ENCODE measurements at places on chromosomes 5 and 9.

DNA sequence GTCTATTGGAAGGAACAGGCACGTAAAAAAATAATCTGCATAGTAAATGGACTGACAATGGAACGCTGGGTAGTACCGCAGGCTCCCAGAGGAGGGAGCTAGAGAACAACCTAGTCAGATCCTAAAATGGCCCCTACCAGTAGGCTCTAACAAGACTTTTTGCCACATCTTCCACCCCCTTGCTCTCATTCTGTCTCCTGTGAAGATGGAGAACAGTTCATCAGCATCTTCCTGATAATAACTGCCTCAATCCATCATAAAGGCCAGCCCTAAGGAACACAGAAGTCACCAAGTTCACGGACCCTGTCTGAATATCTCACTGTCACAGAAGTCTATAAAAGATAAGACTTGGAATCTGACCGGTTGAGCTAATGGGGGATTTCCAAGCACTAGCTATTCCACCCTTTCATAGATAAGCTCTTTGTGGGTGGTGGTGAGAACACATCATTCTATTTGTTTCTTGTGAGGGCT lies 133.4 kb downstream of the SLC1A3 start:
- peak; percentile 69 for DNase-seq

DNA sequence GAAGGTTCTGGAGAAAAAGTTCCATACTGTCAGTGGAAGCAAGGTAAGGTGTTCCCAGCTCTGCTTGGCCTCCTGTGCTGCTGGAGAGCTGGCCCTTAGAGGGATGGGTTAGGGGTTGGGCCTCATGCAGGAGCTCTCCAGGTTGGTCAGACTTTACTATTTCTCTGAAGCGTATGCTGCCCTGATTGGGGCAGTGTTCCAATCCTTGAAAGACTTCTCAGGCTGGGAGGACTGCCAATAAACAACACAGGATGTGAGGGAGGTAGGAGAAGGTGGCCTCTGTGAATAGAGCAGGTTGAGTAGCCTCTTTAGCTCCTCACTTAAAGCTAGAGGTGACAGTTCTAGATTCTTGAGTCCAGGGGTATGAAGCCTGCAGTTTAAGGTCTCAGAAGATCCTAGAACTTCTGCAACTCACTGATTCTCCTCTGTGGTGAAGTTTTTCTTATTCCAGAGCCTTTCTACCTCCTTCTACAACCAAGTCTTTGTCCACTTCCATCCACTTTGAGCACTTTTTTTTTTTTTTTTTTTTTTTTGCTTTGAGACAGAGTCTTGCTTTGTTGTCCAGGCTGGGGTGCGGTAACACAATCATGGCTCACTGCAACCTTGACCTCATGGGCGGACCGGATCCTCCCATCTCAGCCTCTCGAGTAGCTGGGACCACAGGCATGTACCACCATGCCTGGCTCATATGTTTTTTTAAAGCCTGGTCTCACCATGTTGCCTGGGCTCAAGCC lies 3.0 kb downstream of the HNRNPAB start:
- no peak for DNase-seq

- DNase-seq = no peak
These were observed 1021.2 kb downstream of the NR2F1-AS1 start for GRCh38 chr5:92559781-92560180.

- no peak for DNase-seq
These were observed 4.4 kb downstream of the SNX18 start for GRCh38 chr5:54521856-54522479.

DNA sequence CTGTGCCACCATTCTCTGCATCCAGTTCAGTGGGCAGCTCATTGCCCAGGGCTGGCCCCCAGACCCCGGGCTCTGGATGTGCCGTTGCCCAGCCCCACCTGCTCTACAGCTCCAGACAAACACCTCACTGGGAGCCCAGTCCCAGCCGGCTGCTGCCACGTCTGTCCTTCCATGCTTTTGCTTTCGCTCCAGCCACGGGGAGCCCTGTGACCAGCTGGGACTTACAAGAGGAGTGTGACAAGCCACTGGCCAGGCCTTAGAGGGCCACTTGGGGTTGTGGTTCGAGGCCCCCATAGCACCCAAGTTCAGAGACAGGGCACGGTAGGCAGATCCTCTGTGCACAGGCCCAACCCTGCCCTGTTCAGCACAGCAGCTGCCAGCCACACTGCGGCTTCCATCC lies 142.0 kb downstream of the ADAMTS2 start:
- DNase-seq = no peak

DNA sequence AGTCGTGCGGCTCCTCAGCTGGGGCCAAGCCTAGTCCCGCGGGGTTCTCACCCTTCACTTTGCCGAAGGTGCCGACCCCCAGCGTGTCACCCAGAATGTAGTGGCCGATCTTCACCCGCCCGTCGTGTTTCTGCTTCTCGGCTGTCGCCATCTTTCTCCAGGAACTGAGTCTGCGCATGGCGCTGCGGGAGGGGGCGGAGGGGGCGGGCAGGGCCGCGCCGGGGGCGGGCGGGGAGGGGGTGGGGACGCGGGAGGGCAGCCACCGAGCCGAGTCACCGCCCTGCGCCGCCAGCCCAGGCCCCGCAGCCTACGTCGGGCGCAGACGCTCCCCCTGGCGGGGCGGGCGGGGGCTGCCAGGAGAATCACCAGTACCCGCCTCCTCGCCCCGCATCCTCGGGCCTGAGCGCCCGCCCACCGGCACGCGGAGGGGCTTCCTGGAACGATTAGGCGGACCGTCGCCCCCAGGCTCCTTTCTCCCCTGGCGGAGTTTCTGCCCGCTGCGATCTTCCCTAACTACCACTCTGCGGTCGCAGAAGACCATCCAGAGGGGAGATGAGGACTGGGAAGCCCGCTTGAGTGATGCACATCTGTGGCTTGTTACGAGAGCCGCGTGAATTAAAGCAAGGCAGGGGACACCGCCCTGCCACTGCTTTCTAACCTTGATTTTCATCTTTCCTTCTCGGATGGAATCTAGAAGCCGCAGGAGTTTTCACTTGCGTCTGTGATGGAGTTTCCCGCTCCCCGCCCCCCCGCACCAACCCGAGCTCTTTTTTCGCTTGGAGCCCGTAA lies at the start of gene PRKAA1:
PRKAA1 (minus strand) TSS at position 363 of the 789 bp plus-strand sequence; CDS start at position 178, 185 bp downstream.
- peak; percentile 95 for DNase-seq

DNA sequence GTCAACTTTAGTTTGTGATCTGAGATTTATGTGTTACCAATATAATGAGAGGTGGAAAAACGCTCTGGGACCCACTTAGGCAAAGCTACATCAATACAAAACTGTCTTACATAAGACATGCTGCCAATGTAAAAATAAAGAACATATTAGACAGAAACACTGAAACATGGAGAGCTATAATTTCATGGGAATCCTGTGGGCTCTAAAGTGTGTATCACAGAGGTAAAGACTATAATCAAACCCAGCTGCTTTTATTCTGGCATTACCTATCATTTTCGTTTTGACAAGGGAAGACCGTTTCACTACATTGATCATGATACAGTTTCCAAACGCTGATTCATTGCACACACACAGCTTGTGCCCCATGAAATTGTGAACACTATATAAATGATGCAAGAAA lies 400.5 kb upstream of the TUSC1 start:
- no peak for DNase-seq

DNA sequence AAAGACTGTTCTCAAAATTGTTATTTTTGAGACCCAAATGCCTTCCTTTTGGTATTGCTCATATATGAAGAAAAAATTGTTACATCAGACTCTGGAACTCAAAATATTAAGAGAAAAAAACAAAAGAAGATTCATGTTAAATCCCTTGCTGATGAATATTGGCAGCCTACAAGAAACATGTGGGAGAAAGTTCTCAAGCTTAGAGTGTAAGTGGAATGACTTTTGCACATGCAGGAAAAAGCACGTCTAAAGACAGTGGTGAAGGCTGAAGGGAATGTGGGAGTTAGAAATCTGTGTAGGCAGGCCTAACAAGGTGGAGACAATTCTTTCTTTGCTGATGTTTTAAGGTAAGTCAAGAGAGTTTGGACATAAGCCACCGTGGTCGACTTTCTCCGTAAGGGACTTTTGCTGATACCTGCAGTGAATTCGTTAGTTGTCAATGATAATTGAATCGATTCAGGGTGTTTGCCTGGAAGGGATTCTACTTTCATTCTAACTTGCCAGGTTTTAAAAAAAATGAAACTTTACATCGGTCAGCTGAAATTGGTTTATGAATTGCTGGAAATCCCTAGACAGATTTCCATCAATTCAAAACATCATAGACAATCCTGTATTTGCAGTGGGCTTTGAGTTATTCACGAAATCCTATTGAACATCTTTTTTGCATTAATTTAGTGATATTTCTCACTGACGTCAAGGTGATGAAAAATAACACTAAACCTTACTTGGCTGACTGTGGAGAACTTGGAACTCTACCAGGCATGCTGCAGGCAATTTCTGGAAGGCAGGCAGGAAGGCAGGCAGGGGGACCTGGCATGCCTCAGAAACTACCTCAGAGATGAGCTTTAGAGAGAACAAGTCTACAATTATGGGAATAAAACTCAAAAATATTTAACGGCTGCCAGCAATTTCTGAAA lies 359.1 kb upstream of the ADAMTSL1 start:
- DNase-seq = peak; percentile 79

- DNase-seq = no peak
These were observed 2.8 kb downstream of the SLC27A4 start for GRCh38 chr9:128342971-128343680.

DNA sequence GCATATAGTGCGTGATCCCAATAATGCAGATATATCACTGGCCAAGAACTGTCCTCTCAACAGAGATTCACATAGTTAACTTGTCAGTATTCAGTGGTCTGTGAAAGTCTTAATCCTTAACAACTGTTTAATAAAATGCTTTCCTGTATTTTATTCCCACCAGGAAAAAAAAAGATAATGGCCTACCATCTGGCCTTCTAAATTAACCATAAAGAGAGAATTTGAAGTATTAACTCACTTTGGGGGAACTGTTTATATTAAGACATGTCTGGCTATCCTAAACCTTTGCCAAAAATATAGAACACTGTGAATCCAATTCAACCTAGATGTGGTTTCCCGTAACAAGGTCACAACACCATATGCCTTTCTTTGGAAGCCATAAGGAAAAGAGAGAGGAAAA lies 818 bp upstream of the FREM1 start:
- DNase-seq = no peak

GRCh38 chr5:79417495-79417894 lies 96.4 kb downstream of the HOMER1 start:
- no peak for DNase-seq

DNA sequence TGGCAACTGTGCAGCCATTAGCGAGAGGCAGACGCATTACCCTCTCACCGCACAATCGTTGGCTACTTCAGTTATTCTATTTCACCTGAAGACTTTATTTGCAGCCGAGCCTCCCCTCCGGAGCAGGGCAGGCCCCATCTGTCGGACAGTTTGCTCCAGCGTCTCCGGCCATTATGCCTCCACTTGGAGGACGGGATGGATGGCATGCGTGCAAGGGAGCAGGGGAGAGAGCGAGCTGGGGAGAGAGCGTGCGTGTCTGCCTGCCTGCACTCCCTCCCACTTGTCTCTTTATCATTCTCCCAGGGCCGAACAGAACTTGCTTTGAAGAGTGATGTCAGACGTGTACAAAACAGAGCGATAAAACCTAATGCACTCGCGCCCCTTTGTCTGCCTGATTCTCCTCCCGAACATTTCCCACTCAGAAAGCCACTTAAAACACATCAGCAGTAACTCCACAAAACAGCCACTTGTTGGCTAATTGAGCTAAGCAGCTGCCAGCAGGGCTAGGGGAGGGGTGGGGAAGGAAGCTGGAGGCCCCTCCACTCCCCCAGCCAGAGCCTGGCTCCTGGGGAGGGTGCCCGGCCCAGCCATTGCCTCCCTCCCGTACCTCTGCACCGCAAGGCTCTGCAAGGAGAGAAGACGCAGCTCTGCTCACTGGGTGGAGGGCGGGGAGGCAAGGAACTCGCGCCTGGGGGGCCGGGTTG lies 43.4 kb upstream of the FUBP3 start:
- no peak for DNase-seq

DNA sequence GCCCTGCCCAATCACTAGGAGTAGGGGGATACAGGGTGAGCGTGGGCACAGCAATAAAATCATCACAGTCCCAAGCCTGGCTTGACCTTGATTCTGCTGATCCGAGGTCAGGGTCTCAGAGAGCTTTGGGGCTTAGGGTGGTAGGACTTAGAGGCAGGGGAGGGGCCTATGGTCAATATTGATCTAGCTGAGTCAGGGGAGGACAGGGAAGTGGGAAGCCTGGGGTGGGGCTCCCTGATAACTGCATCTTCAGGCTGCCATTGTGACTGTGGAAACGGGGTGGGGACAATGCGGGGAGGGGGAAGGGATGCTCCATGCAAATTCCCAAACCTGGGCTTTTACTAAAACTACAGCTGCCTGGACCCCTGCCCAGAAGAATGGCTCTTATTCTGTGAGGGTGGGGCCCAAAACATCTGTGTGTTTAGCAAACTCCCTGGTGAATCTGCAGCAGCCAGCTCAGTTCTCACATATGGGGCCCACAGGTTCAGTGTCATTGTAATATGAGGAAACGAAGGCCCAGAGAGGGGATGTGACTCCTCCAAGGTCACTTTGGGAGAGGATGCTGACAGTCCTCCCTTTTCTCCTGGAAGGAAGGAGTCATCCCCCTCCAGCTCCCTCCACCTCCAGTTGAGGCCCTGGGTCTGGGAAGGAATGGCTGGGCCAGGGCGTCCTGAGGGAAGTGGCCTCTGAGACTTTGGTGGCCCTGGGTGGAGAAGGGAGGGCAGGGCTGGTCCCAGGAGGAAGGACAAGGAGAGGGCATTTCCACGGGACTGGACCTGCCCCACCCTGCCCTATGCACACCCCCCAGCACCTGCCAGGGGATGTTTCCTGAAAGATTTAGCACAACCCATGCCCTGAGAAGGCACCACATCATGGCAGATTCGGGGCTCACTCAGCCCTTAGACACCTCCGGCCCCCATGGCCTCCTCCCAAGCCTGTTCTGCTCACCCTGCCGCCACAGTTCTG lies 26.4 kb downstream of the SLC6A7 start:
- DNase-seq = peak; percentile 87

DNA sequence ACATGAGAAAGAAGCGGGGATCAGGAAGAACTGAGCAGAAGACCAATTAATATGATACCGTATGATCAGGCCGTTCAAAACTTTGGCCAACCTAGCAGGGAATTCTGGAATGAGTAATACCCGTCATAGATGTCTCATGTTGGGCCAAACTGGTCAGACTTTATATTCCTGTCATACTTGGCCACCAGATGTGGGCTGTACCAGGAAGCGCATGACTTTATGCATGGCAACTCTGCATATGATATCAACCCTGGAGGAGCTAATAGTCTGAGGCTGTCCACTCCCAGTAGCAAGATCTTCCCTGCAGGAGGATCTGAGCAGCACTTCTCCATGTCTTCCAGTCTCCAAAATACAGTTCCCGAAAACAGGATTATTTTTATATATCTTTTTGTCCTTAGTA lies 68.5 kb upstream of the NAA35 start:
- no peak for DNase-seq

DNA sequence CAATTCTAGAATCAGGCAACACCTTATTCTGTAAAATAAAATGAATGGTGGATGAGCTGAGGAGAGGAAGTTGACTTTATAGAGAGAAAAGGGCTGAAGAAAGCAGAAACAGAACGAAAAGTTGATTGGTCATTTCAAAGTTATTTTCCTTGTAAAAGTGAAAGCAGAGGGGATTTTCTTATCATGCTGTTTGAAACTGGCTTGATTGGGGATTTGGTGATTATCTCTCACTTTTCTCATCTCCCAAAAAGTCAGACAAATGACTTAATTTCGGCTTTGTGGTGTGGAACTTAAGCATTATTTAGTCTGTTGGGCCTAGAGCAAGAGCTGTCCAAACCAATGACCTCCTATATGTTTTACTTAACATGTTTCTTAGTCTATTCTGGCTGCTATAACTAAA lies 60.5 kb upstream of the ITGA2 start:
- no peak for DNase-seq

Data from femur (tissue), 1 donor.